ENCODE measurements at places on chromosomes 6 and 20. TPM values are rescaled to one million over a fixed set of nuclear protein-coding genes. Genes with fewer than 3 reads are reported as not detected.

DNA sequence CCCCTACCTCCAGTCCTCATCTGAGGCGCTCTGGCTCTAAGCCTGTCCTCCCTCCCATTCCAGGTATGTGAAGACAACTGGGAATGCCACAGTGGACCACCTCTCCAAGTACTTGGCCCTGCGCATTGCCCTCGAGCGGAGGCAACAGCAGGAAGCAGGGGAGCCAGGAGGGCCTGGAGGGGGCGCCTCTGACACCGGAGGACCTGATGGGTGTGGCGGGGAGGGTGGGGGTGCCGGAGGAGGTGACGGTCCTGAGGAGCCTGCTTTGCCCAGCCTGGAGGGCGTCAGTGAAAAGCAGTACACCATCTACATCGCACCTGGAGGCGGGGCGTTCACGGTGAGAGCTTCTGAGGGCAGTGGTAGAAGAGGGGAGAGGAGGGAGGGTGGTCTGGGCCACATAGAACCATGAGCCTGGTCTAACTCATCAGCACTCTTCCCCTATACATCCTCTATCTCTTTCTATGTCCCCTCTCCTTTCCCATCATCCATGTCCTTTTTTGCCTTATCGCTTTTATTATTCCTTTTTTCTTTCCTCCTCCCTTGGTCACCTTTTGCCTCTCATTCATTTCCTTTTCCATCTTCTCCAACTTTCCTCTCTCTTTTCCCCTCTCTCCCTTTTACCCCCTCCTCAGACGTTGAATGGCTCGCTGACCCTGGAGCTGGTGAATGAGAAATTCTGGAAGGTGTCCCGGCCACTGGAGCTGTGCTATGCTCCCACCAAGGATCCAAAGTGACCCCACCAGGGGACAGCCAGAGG, 3.5 kb downstream of the RING1 start:
- DNase-seq, result no peak

GRCh38 chr20:33927724-33928123, 66.0 kb upstream of the RALY start:
- DNase-seq, result no peak

- DNase-seq, result no peak
Observed at GRCh38 chr20:19495905-19496703, 262.0 kb upstream of the RIN2 start.

DNA sequence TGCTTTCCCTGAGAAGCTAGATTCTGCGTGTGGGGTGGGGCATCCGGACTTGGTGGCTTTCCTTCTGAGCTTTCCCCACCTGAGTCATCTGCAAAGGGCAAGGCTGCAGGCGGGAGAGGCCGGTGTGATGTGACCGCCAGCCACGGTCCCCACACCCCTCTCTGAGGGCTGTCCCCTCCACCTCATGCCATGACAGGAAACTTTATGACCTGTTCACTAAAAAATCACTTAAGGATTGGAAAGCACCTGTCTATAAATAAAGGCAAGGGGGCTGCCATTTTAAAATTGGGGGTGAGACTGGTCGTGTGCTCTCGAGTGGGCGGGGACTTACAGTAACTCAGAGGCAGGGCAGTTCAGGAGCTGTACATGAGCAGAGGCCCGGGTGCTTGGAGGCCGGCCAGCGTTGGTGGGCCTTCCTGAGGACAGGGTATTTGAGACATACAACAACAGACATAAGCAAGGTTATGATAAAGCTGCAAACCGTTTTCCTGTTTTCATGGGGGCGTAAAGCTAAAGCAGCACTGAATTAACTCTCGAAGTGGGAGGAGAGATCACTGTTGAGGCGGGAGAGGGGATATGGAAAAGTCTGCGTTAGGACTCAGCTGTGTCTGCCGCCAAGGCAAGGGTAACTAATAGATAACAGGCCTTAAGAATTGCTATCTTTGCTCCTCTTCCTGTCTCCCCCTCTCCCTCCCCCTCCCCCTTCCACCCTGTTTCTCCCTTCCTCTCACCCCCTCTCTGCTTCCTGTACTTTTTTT, 16.1 kb upstream of the SERPINB1 start:
- DNase-seq, result peak; percentile 69

GRCh38 chr20:35883778-35884540, 70.3 kb downstream of the SCAND1 start:
- peak; percentile 97 for DNase-seq

- peak; percentile 25 for DNase-seq
Observed at GRCh38 chr6:130473886-130474285, 108.1 kb downstream of the TMEM200A start.

- peak; percentile 59 for DNase-seq
Observed at GRCh38 chr6:151716526-151716932, 91.0 kb upstream of the ESR1 start.

GRCh38 chr20:34012735-34013134, 19.0 kb downstream of the RALY start:
- DNase-seq, result no peak

GRCh38 chr6:9766240-9766915, 648.5 kb downstream of the TFAP2A start:
- DNase-seq, result peak; percentile 92

DNA sequence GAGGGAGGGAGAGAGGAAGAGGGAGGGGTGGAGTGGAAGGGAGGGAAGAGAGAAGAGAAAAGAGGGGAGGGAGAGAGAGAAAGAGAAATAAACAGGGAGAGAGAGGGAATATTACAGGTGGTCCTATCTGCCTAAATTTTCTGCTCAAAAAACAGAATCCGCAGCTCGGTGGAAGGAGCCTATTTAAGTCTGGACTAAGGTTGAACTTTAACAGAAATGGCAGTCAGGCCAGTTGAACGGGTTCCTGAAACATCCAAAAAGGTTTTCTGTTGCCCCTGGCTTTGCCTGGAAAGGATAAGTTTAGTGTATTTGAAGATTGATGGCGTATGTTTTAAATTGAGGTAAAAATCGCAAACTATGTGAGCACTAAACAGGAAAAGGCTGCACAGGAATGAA, 2.2 kb downstream of the TFAP2B start:
- DNase-seq, result no peak

- DNase-seq, result peak; percentile 91
Observed at GRCh38 chr20:33373735-33374605, 27.3 kb downstream of the CDK5RAP1 start.

Gene PDYN
- total RNA-seq, result not detected

Gene TIAM2
- 10.8 TPM for total RNA-seq

Gene KIF6
- 1.3 TPM for total RNA-seq

Gene CLPSL2
- not detected for total RNA-seq

Gene TSBP1
- total RNA-seq, result not detected

Gene PDE7B
- 3.2 TPM for total RNA-seq
